ENCODE measurements at places on chromosomes 4 and X.

DNA sequence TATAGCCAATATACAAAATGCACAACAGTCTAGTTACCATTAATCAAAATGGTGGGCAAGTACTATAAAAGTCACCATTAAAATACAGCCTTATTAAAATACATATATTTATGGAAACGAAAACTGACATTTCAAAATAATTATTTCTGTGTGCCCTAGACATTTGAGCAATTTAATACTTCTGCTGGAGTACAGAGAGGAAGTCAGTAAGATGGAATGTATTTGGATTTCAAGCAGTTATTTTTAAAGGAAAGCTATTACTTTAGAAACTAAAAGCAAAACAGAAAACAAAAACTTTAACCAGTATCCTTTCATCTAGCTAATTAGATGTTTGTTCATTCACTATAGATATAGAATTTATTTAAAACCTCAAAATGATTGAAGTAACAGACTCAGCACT lies 37.8 kb upstream of the TLR2 start:
- DNase-seq = no peak

DNA sequence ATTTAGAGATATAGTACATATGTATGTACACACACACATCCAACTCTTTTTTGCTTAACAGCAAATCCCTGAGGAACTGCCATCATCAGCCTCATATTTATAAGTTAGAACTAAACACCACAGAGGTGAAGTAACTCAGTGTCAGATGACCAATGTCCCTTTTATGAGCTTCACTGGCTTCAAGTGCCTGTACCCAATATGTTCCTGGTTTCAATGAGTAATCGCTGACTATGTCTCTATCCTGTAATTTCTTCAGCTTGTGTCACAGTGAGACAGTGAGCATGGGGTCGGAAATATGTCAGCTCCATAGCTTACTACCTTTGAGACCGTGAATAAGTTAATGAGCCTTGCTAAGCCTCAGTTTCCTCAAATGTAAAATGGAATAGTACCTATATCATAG lies 136.2 kb upstream of the RASGEF1B start:
- DNase-seq = no peak

DNA sequence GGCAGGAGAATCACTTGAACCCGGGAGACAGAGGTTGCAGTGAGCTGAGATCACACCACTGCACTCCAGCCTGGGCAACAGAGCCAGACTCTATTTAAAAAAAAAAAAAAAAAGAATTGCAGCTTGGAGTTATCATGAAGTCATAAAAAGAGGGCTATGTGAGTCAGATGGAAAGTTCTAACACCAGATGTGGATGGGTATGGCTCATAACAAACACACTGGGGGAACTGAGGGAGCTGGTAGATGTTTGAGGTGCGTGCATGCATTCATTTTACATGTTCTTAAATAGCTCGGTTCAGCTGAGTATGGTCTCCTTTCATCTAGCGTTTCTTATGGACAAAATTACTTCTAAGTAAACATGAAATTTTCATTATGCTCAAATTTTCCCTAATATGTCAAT lies 11.7 kb downstream of the TRMT2B start:
- DNase-seq = no peak

- no peak for DNase-seq
Observed at GRCh38 chr4:5784960-5785611, 74.1 kb downstream of the EVC start.

DNA sequence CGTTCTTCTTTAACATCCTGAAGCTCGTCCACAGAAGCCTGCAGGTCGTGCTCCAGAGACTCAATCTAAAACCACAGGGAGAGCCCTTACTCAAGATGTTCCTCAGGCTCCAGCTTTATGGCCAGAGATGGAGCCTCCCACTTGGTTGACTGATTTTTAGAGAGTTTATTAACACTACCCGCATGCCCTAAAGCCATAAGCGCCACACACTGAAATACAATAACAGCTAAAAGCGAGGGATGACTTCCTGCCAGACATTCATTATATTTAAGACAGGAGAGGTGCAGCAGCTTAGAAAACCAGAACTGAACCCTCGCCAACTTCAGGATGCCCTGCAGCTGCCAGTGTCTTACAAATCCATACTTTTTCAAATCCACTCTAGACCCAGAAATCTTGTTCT lies 42.0 kb downstream of the SOD3 start:
- DNase-seq = no peak

GRCh38 chrX:109890910-109891502 lies 111.9 kb upstream of the TMEM164 start:
- peak; percentile 55 for DNase-seq

DNA sequence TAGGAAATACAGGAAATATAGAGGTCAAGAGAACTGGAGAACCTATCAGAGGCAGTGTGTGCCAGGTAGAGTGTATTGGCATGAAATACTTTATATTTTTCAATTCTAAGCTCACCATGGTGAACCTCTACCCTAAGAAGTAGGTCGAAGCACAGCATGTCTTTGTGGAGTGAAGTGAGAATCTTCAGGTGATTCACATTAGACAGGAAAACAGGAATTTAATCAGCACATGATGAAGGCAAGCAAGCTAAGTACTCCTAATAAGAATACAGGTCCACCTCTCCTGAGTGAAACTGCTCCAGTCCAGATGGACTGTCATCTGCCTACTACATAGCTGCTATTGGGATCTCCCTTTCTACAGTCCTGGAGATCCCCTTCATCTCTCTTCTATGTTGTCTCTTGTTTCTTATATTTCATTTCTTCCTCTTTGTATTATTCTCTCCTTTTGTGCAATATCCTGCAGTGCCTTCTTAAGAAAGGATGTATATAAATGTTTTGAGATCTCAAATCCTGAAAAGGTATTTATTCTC lies 159.0 kb downstream of the LRBA start:
- DNase-seq = no peak

- no peak for DNase-seq
Observed at GRCh38 chr4:43348591-43348990, 456.1 kb downstream of the GRXCR1 start.

DNA sequence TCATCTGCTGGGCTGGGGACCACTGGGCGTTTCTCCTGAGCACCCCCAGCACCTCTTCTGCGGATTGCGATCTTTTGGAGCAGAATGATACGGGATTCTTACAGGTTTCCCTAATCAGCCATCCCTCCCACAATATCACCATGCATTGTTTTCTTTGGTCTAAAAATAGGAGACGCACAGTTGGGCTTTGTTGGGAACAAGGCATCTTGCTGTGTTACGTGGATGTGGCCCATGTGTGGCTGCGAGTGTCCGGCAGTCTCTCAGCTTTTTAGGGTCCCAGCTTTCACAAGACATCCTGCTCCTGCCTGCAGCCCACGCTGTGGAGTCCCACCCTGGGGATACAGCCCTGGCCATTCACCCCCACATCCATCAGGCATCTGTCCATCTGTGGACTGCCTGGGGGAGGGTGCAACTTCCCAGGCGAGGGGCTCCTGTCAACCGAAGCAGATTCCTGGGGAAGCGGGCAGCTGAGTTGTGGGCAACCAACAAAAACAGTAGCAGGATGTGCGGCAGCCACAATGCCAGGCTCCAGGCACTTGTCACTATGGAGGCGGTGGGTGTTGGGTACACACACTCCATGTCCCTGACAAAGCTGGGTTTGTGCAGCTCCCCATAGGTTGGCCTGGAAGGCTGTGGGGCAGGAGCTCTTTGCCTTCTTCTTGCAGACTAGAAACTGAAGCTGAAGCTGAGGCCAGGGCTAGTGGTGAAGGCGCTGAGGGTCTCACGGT lies 185.5 kb upstream of the PSAPL1 start:
- DNase-seq = no peak

GRCh38 chrX:9342561-9343051 lies 122.3 kb upstream of the TBL1X start:
- peak; percentile 69 for DNase-seq

DNA sequence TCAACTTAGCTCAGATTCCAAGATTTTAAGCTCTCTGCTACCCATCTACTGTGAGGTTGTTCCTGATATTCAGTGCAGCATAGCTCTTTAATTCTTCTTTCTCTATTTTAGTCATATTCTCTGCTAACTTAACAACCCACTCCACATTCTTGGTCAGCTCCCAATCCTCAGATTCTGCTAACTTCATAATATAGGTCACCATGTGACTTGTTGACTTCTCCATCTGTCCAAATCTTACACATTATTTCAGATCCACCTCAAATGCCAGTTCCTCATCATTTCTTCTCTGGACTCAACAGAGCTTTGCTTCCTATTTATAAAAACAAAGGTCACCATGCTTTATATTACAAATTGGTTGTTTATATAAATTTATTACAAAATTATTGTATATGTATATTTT lies 29.3 kb upstream of the RXFP1 start:
- DNase-seq = no peak

- DNase-seq = peak; percentile 2
Observed at GRCh38 chrX:40530509-40530908, 50.3 kb upstream of the ATP6AP2 start.

GRCh38 chrX:19177721-19178120 lies 55.5 kb upstream of the ADGRG2 start:
- no peak for DNase-seq

DNA sequence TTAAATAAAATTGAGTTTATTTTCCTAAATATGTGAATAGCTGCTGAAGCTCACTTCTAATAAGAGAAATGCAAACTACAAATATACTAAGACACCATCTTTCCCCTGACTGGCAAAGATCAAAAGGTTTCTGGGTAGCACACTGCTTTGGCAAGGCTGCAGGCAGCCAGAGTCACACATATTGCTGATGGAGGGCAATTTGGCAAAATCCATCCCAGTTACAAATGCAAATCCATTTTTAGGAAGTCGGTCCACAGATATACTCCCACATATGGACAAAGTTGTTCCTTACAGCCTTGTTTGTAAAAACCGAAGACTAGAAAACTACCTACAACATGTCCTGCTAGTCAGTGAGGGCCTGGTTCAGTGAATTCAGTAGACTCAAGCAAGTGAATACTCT lies 12.4 kb downstream of the USP46 start:
- DNase-seq = no peak

- DNase-seq = no peak
Observed at GRCh38 chrX:15916704-15917084, 62.1 kb upstream of the AP1S2 start.

DNA sequence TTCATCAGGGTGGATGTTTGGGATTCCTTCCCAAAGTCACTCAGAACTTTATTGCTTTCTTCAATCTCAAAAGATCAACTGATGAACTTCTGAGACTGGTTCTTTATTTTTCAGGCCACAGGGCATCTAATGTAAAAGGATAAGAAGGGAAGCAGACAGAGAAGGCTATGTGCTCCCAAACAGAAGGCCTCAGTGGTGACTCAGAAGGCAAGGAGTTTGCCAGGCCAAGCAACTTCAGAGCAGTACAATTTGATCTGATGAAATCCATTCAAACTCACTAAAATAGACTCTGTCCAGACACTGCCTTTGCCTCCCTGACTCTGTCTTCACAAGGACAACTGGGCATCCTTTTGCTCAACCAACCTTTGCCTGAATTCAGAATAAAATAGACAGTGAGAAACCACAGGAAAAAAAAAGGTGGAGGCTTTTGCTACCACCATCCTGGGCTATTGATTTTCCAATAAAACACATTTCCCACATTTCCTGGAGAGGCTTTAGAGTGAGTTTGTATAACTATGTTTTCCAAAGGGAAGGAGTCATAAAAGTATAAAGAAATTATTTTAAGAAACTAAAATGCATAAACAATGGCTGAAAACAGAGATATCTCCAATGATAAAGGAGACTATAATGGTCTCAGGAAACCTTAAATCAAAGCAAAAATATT lies 55.2 kb downstream of the ARHGEF6 start:
- no peak for DNase-seq

DNA sequence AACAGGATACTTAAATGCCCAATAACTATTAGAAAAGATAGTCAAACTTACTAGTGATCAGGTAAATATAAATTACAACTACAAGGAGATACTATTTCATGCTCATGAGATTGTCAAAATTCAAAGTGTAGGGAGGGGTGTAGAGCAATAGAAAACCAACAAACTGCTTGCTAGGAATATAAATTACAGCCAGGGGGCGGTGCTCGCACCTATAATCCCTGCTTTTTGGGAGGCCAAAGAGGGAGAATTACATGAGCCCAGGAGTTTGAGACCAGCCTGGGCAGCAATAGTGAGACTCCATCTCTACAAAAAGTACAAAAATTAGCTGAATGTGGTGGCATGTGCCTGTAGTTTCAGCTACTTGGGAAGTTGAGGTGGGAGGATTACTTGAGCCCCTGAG lies 556.5 kb upstream of the NR3C2 start:
- no peak for DNase-seq

DNA sequence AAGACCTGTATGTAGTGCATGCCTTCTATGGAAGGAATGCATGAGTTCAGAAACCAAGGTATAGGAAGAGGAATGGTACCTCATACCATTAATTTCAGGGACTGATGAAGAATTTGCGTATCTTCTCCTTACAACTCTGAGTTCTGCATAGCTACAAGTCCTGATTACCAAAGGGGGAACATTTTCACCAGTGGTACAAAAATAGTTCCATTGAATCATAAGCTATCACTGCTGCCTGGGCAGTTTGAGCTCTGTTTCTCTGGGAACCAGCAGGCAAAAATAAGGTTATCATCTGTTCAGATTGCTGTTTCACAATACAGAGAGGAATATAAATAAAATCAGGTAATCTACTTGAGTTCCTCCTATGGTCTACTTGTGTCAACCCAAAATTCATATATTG lies 77.9 kb upstream of the GNPDA2 start:
- DNase-seq = no peak

GRCh38 chr4:73693811-73694210 lies 46.6 kb upstream of the CXCL8 start:
- no peak for DNase-seq
